ENCODE measurements at places on chromosomes 6 and 20. TPM values are rescaled to one million over a fixed set of nuclear protein-coding genes. Genes with fewer than 3 reads are reported as not detected.

- no peak for DNase-seq
Measured at GRCh38 chr6:155436981-155437749, 18.5 kb downstream of the NOX3 start.

- no peak for DNase-seq
Measured at GRCh38 chr6:45609141-45609638, 231.5 kb upstream of the SUPT3H start.

GRCh38 chr6:5231289-5231688, 29.5 kb downstream of the LYRM4 start:
- DNase-seq: no peak

- DNase-seq: no peak
Measured at GRCh38 chr20:20020908-20021307, 3.7 kb downstream of the NAA20 start.

DNA sequence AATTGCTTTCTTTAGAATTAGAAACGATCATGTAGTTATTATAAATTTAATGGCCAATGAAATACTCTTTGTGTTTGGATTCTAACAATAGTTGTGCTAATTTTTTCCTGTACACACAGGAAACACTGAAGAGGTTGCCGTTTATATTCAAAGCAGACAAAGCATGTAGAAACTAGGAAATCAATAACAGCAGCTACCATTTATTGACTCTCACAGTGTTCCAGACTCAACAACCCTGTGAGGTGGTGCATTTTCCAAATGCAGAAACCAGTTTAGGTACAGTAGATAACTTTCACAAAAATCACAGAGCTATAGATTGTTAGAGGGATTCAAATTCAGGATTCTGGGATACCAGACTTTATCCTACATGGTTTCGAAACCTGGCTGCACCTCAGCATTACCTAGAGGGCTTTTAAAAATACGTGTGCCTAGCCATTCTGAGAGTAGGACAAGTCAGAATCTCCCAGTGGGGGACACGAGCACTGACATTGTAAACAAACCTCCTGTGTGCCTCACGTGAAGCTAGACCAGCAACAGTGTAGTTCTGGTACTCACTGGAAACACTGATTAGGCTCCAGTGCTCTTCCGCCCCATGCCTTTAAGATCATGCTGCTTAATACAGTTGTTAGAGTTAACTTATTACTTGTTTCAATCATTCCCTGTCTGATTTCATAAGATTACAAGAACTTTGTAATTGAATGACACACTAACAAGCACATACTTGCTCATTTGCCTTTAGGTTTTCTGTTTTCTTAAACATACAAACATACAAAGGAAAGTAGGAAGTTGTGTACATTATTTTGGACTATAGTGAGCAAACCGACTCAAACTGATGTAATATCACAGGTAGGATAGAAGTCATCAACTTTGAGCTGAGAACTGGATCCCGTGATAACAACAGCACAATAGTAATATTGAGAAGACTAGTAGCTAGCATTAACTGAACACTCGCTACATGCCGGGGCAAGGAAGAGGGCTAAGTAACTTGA, 65.8 kb downstream of the MAP3K4 start:
- DNase-seq: no peak

DNA sequence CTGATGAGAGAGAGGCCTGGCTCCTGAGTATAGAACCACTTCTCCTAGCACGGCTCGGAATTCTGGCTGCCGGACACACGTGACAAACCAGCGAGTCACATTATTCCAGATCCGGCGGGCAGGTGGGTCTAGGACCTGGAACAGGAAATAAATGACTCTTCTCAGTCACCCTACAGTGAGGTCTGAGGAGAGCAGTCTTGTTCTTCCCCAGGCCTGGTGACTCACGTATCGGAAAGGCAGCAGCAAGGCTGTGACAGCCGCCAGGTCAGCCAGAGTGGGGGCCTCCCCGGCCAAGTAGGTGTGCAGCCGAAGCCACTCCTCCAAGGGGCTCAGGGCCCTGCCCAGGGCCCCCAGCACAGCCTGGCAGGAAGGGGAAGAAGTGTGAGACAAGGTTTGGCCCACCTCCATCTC, 2.8 kb downstream of the VARS1 start:
- no peak for DNase-seq

GRCh38 chr6:140816681-140817080, 1316.0 kb upstream of the GJE1 start:
- no peak for DNase-seq

- no peak for DNase-seq
Measured at GRCh38 chr6:47303342-47303741, 6.4 kb downstream of the TNFRSF21 start.

PPP1R3G gene
- 3.2 TPM for total RNA-seq

SIRPD gene
- not detected for total RNA-seq

LY86 gene
- 3.3 TPM for total RNA-seq

MYO6 gene
- total RNA-seq: 89.5 TPM

MATN4 gene
- total RNA-seq: 0.33 TPM

ROS1 gene
- total RNA-seq: under 0.01 TPM
